CD4-positive, alpha-beta memory T cell (primary cell): ENCODE measurements at places on chromosomes 5 and 9. TPM values are rescaled to one million over a fixed set of nuclear protein-coding genes. Genes with fewer than 3 reads are reported as not detected.
A peak's percentile ranks its signal among the peaks of the same experiment; 100 is the strongest.

DNA sequence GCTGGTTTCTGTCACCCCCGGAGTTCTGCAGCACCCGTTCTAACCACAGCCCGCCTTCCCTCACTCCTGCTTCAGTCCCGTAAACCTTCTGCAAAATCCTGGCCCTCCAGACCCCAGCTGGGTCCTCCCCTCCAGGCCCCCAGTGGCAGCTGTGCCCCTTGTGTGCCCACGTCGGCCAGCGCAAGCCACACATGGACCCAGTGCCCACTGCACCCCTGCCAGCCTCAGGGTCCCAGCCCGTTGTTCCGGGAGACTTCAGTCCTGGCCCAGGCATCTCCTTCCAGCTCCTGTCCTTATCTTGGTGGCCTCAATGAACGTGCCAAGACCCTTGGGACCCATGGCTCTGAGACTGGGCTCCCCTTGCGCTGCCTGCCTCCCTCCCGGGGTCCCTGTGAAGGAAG, 43.2 kb downstream of the EXD3 start:
- DNase-seq = no peak
- H3K4me1 ChIP-seq = no peaks in the 10 kb centered on the region
- no peak overlapping the region for H3K27ac ChIP-seq
- no peaks in the 10 kb centered on the region for H3K36me3 ChIP-seq

The PPIC gene
- total RNA-seq = not detected

GRCh38 chr5:80656425-80656824, 1.6 kb upstream of the DHFR start:
- no peak overlapping the region for H3K4me3 ChIP-seq
- H3K36me3 ChIP-seq = peaks cover 17% of the 10 kb centered on the region
- peaks cover 34% of the 10 kb centered on the region for H3K4me1 ChIP-seq
- no peak for DNase-seq

- peak; percentile 5 for DNase-seq
- H3K4me3 ChIP-seq = no peak overlapping the region
- no peak overlapping the region for H3K27ac ChIP-seq
- no peaks in the 10 kb centered on the region for H3K36me3 ChIP-seq
- H3K4me1 ChIP-seq = peaks cover 20% of the 10 kb centered on the region
Measured at GRCh38 chr9:93898026-93898425, 57.1 kb downstream of the BARX1 start.

The GPX3 gene
- total RNA-seq = not detected

The IRX4 gene
- total RNA-seq = not detected

DNA sequence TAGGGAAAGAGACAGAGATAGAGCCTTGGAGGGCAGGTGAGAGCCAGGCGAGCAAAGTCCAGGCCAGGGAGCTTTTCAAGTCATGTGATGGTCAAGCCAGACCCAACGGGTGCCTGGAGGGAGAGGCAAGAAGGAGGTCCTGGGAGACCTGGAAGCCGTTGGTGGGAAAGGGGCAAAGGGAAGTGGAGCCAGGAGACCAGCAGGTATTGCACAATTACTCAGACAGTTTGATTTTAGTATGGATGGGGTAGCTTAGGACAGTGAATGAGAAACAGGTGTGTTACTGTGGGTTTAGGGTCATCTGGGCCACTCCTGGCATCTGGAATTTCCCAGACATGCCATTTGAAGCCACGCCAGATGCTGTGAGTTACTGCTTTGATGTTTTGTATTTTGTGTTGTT, 5.1 kb downstream of the SECISBP2 start:
- peaks cover 21% of the 10 kb centered on the region for H3K36me3 ChIP-seq
- no peak overlapping the region for H3K4me3 ChIP-seq
- no peak overlapping the region for H3K27ac ChIP-seq

- H3K27ac ChIP-seq = peak within 1 kb of the TSS; percentile 20
- DNase-seq = peak; percentile 23
- no peaks in the 10 kb centered on the region for H3K36me3 ChIP-seq
- H3K4me1 ChIP-seq = peaks cover 12% of the 10 kb centered on the region
Measured at GRCh38 chr9:133163504-133164172, at the start of gene GBGT1. GBGT1 (minus strand) TSS chr9:133163914; CDS start chr9:133162412, 1,502 bp downstream.

DNA sequence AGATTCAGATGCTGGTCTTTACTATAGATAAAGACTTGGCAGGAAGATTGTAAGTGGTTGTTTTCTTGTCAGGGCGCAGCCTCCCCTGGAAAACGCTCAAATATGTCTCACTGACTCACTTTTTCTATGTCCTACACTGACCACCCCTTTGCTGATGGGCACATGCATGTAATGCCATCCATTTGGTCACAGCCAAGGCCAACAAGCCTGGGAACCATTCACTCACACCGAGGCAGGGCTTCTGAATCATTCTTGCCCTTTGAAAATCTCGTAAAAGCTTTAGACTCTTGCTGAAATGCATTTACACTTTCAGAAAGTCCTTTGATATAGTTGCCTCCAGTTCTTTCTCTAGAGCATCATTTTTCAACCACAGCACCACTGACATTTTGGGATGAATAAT, 249.4 kb downstream of the ACTL7B start:
- H3K36me3 ChIP-seq = no peaks in the 10 kb centered on the region
- H3K4me1 ChIP-seq = no peaks in the 10 kb centered on the region
- no peak overlapping the region for H3K27ac ChIP-seq
- no peak overlapping the region for H3K4me3 ChIP-seq

DNA sequence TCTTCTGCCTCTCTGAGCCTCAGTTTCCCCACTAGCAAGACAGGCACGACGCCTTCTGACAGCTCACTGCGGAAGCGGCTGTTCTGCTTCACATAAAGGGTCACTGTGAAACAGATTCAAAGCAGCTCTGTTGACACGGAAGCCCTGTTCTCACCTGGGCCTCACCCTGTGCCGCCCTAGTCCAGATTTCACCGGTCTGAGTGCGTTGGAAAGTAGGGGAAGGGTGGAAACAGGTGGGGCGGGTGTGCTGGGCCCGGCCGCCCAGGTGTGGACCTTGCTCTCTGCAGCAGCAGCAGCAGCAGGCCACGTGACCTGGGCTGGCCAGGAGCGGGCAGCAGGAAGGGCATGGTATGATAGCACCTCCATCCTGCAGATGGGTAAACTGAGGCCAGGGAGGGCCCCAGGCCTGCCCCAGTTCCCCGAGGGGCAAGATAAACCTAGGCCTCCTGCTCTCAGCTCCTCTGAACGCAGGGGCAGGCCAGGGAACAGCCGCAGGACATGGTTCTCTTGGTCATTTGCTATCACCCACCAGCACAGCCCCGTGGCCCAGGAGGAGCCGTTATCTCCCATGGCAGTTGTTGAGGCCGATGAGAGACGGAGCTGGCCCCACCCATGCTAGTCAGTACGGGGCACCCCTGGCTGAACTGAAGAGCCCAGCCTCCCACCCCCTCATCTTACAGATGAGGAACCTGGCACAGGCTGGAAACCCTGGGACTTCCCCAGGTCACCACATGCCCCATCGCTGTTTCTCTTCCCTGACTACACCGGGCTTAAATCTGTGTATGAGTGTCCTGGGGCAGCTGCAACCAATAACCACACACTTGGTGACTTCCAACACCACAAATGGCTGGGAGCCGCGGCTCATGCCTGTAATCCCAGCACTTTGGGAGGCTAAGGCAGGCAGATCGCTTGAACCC, 12.1 kb downstream of the PTGES2 start:
- no peak overlapping the region for H3K4me3 ChIP-seq
- H3K27ac ChIP-seq = no peak overlapping the region
- H3K36me3 ChIP-seq = no peaks in the 10 kb centered on the region
- H3K27me3 ChIP-seq = no peaks in the 10 kb centered on the region

- H3K27ac ChIP-seq = no peak overlapping the region
- H3K27me3 ChIP-seq = no peaks in the 10 kb centered on the region
- H3K4me3 ChIP-seq = no peak overlapping the region
Measured at GRCh38 chr9:123361731-123362510, 5.9 kb downstream of the CRB2 start.

The SPAG8 gene
- total RNA-seq = 5.6 TPM

- H3K4me3 ChIP-seq = no peak overlapping the region
- no peaks in the 10 kb centered on the region for H3K4me1 ChIP-seq
- no peak for DNase-seq
- no peaks in the 10 kb centered on the region for H3K27me3 ChIP-seq
- no peaks in the 10 kb centered on the region for H3K36me3 ChIP-seq
Measured at GRCh38 chr9:109455391-109455790, 42.7 kb downstream of the PTPN3 start.

- no peak overlapping the region for H3K4me3 ChIP-seq
- H3K27ac ChIP-seq = no peak overlapping the region
- DNase-seq = no peak
Measured at GRCh38 chr5:368183-369084, 46.9 kb downstream of the AHRR start.
